ENCODE measurements at places on chromosomes 3 and 15.

DNA sequence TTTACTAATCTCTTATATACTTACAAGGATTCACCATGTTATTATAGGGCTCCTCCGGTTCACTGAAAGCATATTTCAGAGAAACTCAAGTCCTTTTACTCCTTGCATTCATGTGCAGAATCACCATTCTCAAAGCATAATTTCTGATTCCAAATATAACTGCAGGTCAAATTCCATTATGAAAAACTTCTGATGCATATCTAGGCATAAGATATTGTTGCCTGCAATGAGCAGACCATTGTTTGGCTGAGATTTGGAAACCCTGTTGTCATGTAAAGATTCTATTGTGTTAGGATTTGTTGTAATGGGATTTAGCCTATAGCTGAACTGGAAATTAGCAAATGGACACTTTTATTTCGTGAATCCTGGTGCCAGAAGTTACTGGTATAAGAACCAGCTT, 69.5 kb upstream of the PRICKLE2 start:
- DNase-seq, result no peak

- no peak for DNase-seq
Measured at GRCh38 chr3:27986234-27986879, 255.1 kb upstream of the CMC1 start.

- no peak for DNase-seq
Measured at GRCh38 chr15:38028869-38029268, 94.4 kb downstream of the TMCO5A start.

DNA sequence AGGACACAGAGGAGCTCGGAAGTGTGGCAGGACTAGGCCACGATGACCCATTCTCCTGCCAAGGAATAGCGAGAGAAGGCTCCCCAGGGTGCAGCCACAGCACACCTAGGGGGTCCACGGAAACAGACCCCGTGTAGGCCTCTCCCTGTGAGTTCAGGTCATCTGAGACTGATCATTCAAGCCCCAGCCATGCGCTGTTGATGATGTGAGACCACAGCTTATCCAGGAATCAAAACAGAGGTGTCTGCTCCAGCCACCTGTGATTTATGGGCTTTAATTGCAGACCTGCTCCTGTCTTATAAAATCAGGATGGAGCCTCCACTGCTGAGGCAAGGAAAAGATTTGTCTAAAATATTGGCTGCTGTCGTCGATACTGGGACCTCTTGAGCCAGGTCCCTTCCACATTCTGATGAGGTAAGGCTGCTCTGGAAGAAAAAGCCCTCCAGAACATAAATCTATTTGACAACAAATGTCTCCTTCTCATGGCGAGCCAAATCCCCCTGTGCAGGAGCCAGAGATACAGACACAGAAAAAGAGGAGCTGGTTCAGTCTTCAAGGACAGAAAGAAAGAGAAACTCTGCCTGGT, 186.7 kb downstream of the TJP1 start:
- no peak for DNase-seq

GRCh38 chr3:118550122-118550521, 484.5 kb downstream of the IGSF11 start:
- DNase-seq, result no peak

DNA sequence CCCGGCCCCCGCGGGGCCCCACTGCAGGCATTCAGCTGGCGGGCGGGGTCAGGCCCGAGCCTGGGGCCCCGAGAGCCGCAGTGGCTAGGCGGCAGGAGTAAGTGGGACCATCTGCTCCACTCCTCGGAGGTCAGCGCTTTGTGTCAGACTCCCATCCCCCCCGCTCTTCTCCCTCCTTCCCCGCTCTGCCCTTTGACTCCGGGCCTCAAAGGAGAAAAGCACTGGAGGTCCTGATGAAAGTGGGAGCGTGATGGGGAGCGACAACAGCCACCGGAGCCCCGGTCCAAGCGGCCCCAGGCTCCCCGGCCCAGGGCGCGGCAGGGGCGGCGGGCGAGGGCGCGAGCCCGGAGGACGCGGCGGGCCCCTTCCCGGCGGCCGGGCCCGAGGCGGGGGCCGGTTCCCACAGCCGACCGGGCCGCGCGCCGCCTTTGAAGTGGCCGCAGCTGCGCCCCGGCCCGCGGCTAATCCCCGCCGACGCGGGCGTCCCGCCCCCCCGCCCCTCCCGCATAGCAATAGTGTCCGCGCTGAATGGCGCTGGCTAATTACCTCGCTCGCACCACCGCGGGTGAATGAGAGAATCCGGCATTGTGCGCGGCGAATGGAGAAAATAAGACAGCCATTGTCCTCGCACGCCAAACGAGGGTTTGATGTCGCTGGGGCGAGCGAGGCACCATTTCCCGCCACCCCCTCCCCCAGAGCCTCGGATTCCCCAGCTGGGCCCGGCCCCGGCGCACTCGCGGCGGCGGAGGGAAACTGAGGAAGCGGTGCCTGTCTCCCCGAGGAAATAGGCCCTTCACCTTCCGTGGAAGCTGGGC, 22.4 kb downstream of the IGDCC3 start:
- no peak for DNase-seq
